ENCODE measurements at places on chromosomes 1 and 21. TPM values are rescaled to one million over a fixed set of nuclear protein-coding genes. Genes with fewer than 3 reads are reported as not detected.
A peak's percentile ranks its signal among the peaks of the same experiment; 100 is the strongest.

DNA sequence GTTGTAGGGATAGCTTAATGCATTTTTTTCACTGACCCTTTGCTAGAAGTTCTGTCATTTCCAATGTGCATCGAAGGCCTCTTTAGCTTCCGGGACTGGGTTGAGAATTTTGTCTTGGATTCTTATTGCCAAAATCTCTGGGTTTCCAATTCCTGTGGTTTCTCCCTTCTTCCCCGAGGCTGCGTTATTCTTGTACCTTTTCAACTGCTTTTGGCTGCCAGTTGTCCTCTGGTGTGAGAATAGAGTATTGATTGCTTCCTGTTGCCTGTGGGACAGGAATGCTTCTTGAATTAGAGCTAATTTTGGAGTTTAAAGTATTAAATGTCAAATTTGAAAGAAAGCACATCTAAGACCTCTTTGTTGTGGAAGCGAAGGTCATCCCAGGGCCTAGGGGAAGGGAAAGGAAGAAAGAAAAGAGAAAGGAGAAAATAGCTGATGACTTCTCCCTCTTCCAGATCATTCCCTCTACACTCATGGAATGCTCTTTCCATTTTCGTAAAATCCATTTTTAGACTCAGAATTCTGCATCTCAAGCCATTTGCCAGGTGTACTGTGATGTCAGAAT is 21.1 kb downstream of the HUNK start:
- H3K4me3 ChIP-seq: no peak overlapping the region
- no peaks in the 10 kb centered on the region for H3K36me3 ChIP-seq
- H3K27me3 ChIP-seq: no peaks in the 10 kb centered on the region
- H3K4me1 ChIP-seq: peaks cover 8% of the 10 kb centered on the region
- DNase-seq: no peak

- H3K4me1 ChIP-seq: no peaks in the 10 kb centered on the region
- no peak overlapping the region for H3K4me3 ChIP-seq
- no peak for DNase-seq
- H3K27ac ChIP-seq: no peak overlapping the region
- H3K36me3 ChIP-seq: no peaks in the 10 kb centered on the region
Measured at GRCh38 chr1:22995774-22996173, 19.9 kb downstream of the TEX46 start.

DNA sequence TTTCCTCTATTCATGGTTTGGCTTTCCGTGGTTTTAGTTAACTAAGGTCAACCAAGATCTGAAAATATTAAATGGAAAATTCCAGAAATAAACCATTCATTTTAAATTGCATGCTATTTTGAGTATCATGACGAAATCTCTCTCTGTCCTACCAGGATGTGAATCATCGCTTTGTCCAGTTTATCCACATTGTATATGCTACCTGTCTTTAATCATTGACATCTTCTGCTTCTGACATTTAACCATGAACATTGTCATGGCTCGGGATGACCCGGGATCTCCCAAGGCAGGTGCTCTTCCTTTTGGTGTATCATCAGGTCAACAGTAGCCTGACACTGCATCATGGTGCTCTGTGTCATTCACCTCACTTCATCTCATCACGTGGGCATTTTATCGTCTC is 125.5 kb upstream of the HNRNPU start:
- H3K36me3 ChIP-seq: no peaks in the 10 kb centered on the region
- peak overlapping the region; percentile 69 for H3K27ac ChIP-seq
- no peak overlapping the region for H3K4me3 ChIP-seq

DNA sequence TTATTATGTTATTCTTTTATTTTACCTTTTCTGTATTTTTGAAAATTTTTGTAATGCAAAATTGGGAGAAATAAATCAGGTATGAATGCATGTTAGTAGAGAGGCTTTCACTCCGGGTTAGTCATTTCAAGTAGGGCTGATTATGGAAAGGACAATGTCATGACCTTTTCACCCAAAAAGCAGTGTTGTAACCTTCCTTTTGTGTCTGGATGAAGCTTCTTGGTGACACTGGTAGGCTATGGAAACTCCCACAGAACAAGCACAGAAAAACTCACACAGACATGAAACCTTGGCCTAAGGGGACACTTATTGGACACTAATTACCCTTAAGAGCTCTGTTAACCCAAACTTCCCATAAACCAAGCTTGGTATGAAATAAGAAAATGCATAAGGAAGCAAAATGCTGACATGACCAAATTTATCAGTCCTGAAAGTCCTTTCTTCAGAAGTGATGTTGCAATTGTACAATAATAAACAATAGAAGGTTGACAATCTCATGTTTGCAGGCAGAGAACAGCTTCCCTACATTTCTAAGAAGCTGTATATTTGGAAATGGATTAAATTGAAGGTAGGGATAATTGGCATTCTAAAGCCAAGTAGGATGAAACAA is 70.0 kb upstream of the KCNJ15 start:
- no peak overlapping the region for H3K27ac ChIP-seq
- no peak for DNase-seq
- no peaks in the 10 kb centered on the region for H3K4me1 ChIP-seq
- no peaks in the 10 kb centered on the region for H3K36me3 ChIP-seq
- no peaks in the 10 kb centered on the region for H3K27me3 ChIP-seq
- H3K4me3 ChIP-seq: no peak overlapping the region

GRCh38 chr21:28393279-28393678 is 599.4 kb downstream of the LTN1 start:
- peak overlapping the region; percentile 17 for H3K4me3 ChIP-seq
- no peaks in the 10 kb centered on the region for H3K27me3 ChIP-seq
- peaks cover 24% of the 10 kb centered on the region for H3K4me1 ChIP-seq
- H3K36me3 ChIP-seq: peaks cover 9% of the 10 kb centered on the region
- peak overlapping the region; percentile 90 for H3K27ac ChIP-seq

- DNase-seq: no peak
- no peak overlapping the region for H3K4me3 ChIP-seq
- H3K36me3 ChIP-seq: peaks cover 20% of the 10 kb centered on the region
Measured at GRCh38 chr1:8698012-8698630, 119.3 kb downstream of the RERE start.

DNA sequence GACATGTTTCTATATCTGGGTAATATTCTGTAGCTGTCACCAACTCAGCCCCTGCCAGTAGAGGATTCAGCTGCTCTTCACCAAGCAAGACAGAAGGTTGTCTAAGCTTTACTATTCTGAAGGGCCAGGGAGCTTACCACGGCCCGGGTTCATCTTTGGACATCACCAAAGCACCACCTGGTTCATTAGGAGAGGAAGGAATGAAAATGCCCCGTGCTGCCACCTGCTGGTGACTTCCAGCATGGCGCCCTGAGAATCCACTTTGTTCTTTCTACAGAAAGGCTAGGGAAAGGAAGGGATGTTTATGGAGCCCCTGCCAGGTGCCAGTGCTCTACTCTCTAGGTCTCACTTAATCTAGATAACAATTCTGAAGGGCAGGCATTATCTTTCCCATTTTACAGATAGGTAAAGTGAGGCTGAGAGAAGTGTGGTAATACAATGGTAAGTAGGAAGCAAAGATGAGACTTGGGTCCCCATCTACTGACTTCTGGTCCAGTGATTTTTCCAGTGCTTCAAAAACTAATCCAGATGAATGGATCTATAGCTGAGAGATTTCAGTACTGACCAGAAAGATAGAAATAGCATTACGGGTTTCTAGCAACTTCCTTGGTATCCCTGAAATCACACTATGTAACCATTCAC is 79.5 kb downstream of the BEND5 start:
- DNase-seq: peak; percentile 73
- no peak overlapping the region for H3K4me3 ChIP-seq
- H3K27ac ChIP-seq: no peak overlapping the region

GRCh38 chr1:77504986-77505385 is 177.5 kb downstream of the ZZZ3 start:
- no peaks in the 10 kb centered on the region for H3K27me3 ChIP-seq
- H3K4me3 ChIP-seq: no peak overlapping the region
- no peak overlapping the region for H3K27ac ChIP-seq
- H3K36me3 ChIP-seq: no peaks in the 10 kb centered on the region
- DNase-seq: no peak

DNA sequence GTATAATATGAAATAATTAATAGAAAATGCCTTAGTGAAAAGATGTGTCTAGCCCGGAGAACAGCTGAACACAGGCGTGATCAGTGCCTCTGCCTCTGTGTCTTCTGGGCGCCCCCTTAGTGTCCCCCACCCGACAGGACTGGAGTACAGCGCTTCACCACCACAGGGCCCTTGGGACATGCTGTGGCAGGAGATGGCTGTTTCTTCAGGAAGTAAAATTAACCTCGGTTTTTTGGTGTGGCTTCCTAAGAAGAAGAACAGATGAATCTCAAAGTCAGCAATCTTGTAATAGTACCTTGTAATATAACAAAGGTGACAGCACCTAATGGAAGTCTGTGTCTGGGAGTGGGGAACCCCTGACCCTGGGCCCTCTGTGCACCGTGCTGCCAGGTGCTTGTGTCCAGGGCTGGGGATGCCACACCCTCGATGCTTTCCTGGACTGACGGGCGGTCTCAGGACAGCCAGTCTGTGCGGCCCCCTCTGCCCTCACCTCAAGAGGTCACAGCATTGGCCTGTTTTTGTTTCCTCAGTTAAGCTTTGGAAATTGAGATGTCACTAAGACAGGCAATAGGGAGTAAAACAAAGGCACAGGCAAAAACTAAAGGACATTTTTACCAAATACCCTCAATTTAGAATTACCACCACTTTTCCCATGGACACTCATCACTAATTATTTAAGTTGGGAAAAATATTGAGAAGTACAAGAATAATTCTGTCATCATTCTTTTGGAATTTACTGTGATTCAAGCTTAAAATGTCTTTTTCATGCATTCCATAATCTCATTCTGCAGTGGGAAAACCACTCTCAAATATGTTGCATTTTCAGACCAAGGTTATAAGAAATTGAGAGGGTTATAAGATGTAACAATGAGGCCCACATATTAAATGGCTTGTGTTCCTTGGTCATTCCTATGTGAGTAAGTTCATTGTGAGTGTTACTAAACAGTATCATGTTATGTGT is 79.3 kb downstream of the ADARB1 start:
- no peaks in the 10 kb centered on the region for H3K4me1 ChIP-seq
- no peak for DNase-seq
- no peak overlapping the region for H3K4me3 ChIP-seq
- no peak overlapping the region for H3K27ac ChIP-seq
- peaks cover 38% of the 10 kb centered on the region for H3K27me3 ChIP-seq

The ASPM gene
- total RNA-seq: 36.3 TPM

Measured in Calu3 (cell line).